GM12892 (cell line): ENCODE measurements at places on chromosomes 16 and 17.
A peak's percentile ranks its signal among the peaks of the same experiment; 100 is the strongest.

- no peak for DNase-seq
Measured at GRCh38 chr16:72197545-72197944, 25.6 kb upstream of the PMFBP1 start.

DNA sequence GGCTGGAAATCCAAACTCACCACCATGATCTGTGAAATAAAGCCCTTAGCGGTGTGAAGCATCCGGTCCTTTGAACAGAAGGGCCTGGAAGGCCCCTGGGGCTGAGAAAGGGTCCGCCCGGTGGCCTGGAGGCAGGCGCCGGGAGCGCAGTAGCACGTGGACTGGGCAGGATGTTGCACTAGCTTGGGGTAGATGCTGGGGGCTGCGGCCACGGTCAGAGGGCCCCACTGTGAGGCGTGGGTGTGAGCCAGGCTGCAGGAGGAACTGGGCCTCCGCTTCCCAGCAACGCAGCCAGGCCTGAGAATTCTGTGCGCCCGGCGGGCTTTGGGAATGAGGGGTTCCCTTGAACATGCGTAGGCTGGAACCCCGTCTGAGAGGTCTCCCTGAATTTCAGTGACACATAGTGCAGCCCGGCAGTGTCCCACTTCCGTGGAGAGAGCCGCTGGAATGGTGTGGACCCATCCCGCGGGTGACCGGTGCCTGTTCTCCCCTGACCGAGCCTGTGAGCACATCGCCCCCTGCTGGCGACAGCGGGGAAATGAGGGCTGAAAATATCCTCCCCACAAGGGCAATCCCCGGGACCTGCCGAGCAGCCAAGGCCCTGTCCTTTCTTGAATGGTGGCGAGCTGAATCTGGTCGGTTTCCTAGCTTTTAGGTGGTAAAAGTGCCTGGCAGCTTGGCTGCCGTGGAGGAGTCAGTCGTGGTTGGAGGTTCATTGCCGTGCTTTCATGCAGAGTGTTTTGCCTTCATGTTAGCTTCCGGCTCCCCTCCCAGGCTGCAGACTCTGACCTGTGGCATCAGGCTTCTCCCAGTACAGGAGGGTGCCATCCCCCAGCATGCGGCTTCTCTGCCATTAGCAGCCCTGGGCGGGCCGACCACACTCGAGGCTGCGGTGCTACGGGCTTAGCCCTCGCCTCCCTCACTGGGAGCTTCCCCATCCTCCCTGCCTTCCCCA, 43.8 kb downstream of the DNAJA2 start:
- peak; percentile 91 for DNase-seq

- peak; percentile 52 for DNase-seq
Measured at GRCh38 chr17:41695954-41696757, 7.5 kb downstream of the EIF1 start.

GRCh38 chr17:63124958-63125357, 158.9 kb downstream of the TANC2 start:
- no peak for DNase-seq

- no peak for DNase-seq
Measured at GRCh38 chr17:38417210-38417951, 10.9 kb upstream of the ARHGAP23 start.

DNA sequence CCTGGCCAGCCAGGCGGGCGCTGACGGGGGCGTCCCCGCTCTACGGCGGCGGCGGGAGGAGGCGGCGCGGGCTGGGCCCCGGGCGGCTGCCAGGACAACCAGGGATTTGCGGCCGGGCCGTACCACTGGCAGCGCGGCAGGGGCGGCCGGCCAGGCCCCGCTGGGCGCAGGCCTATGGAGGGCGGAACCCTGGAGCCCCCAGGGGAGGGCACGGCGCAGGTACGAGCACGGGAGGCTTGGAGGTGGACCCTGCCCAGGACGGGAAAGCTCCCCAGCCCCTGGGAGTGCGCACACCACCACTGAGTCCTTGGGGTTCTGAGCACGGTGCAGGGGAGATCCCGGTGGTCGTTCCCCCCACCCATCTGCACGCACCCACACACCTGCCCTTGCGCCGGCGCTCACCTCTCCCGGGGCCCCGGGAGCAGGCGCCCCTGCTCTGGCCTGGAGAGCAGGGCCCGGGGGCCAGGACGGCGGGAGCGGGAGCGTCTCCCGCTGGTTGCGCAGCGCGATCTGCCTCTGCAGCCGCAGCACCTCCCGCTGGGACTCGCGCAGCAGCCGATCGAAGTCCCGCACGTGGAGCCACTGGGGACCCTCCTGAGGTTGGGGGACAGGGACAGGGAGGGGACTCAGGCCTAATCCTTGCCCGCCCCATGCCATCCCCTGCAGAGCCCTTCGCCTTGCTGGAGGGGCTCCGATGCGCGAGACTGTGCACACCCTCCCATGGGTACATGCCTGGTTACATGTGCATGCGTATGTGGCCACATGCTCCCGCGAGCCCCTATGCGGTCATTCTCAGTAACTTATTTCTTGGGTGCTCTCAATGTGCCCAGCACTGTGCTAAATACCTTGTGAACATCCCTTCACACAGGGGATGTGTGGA, 3.9 kb downstream of the TSPOAP1 start:
- DNase-seq = peak; percentile 23

- no peak for DNase-seq
Measured at GRCh38 chr16:13041646-13042290, 140.4 kb downstream of the SHISA9 start.

- no peak for DNase-seq
Measured at GRCh38 chr16:64455275-64455674, 666.6 kb downstream of the CDH11 start.

- DNase-seq = no peak
Measured at GRCh38 chr17:28946239-28946638, 5.1 kb downstream of the PHF12 start.

GRCh38 chr16:69563605-69564580, 1.9 kb upstream of the NFAT5 start:
- peak; percentile 27 for DNase-seq

- DNase-seq = no peak
Measured at GRCh38 chr16:14296663-14297062, 225.5 kb downstream of the MRTFB start.

DNA sequence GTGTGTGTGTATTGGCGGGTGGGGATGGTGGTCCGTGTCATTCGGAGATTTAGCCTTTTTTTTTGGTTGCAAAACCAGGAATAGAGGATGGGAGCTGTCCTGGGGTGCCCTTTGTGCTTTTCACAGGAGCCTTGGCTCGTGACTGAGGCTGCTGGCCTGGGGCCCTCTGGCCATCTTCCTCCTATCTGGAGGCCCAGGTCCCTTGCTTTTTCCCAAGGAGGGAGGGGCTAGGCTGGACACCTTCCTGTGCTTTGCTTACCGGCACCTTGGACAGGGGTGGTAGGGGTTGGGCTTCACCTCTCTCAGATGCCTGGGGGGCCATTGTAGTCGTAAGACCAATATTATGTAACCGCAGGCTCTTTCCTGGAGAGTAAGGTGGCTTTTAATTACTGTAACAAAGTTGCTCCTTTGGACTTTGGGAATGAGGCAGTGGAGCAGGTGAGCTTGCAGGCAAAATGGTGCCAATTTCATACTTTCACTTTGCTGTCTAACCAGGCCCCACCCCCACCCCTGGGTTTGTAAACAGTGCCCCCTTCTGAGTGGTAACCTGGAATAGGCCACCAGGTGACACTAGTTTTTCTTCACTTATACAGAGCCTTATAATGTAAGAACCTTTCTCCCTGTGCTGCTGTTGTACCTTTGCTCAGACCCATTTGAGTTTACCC, 1.2 kb downstream of the DYNLL2 start:
- peak; percentile 29 for DNase-seq

GRCh38 chr16:66758086-66758485, 6.7 kb upstream of the DYNC1LI2 start:
- DNase-seq = no peak

DNA sequence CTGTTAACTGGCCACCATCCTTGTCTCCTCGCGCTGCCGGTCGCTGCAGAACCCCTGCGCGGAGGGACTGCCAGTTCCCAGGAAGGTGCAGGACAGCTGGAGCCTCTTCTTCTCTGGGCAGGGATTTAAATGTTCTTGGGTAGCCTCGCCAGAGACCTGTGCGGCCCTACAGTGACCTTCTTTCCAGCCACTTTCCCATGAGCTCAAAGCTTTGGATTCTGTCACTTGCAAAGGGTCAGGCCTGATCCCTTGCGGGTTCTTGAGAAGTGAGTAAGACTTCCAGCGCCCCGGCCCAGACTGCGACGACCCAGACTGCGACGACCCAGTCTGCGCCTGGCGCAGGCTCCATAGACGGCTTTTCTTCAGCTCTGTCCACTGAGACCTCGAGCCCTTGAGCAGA, 1.4 kb upstream of the SLFN5 start:
- DNase-seq = no peak

DNA sequence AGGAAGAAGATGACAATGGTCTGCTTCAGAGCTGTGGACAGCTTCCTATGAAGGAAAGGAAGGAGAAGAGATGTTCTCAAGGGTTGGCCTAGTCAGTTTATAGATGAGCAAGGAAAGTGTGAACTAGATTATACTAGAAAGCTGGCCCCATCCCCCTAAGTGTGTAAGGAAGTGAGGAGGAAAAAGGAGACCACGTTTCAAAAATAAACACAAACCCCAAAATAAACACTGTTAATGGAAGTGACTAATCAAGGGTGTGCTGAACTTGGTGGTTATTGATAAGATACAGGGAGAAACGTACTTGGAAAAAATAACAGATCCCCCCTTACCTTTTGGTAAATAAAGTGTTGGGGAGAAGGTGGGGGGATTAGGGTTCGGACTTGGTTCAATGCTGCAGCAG, 267.1 kb downstream of the SOX9 start:
- DNase-seq = no peak

GRCh38 chr17:55451203-55451641, 29.6 kb upstream of the MMD start:
- no peak for DNase-seq

DNA sequence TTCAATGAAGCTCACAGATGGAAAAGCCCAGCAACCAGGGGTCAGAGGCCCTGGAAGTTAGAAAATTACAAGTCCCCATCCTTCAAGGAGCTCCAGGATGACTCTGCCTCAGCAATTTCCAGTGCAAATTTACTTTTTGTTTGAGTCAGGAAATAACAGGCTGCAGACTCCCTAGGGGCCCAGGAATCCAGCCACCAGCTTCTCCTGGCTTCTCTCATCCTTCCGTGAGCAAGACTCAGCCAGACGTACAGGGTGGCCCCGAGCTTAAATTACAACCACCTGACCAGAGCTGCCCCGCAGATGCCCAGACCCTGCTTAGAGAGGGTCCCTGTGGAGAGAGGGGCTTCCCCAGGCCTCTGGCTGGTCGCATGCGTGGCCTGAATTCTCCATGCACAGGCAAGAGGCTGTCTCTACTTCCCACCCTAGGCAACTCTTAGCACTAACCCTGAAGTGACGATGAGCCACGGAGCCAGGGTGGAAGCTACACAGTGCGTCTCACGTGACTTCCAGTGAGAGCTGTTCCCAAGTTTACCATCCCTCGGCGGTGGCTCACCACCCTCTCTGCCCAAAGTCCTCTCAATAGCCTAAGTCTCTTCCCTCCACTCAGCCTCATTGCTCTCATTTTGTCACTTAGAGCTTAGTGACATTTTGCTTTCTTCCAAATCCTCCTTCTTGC, 27.1 kb downstream of the GPR142 start:
- no peak for DNase-seq

DNA sequence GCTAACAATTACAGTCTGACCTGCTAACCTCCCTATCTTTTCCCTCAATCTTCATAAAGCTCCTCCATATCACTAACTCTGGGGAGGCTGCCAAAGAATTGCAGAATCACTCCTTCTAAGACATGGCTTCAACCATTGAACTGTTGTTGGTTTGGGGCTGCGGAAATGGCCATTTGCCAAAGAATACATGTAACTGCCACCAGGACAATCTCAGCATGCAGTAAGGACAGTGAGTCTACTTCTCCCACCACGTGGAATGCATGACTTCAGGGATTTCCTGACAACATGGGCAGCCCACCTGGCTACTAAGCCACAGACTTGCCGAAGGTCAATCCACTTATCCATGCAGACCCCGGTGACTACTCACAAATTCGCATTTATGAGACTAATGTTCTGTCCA, 104.3 kb upstream of the NUDT7 start:
- DNase-seq = no peak

DNA sequence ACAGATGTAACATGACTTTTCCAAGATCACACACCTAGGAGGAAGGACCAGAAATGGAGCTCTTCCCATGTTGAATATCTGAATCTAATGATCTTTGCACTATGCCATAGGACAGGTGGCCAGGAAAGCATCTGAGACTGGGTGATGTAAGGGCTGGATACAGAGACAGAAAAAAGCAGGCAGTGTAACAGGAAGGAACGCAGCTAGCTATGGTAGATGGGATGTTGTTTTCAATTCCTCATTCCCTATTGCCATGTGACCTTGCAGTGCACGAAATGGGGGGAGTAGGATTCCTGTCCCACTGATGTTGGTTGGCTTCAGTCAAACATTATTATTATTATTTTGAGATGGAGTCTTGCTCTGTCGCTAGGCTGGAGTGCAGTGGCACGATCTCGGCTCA, 3.7 kb upstream of the NPIPB15 start:
- DNase-seq = no peak

DNA sequence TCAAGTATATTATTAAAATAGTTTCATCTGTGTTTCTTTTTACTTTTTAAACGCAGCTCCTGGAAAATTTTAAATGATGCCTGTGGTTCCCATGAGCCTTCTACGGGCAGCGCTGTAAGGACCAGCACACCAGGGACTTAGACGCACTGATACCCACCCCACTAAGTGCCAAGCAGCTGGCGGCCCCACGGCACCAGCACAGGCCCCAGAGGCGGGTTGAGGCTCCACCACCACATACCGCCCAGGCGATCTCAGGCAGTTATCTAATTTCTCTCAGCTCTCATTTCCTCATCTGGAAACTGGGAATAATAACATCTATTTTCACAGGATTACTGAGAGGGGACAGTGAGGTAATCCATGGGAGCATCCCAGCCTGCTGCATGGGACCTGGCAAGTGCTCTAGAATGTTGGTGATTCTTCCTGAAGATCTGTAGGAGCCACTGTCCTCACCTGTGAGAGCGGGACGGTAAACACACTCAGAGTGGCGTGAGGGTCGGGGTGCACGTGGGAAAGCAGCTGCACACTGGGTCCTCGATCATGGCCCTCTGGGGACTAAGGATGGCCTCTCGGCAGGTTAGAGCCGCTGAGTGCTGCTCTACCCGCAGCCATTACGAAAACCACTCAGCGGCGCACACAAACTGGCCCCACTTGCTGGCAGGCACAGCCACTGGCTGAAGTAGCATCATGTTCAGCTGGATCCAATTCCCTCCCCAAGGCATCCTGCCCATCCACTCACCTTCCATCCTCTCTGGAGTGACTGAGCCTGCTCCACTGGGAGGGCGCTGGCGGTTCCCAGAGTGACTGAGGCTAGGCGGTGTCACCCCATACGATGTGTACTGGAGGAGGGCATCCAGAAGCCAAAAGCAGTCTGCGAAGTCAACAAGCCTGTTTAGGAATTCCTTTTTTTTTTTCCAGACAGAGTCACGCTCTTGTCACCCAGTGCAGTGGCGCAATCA, 17.6 kb upstream of the SLC38A8 start:
- no peak for DNase-seq

DNA sequence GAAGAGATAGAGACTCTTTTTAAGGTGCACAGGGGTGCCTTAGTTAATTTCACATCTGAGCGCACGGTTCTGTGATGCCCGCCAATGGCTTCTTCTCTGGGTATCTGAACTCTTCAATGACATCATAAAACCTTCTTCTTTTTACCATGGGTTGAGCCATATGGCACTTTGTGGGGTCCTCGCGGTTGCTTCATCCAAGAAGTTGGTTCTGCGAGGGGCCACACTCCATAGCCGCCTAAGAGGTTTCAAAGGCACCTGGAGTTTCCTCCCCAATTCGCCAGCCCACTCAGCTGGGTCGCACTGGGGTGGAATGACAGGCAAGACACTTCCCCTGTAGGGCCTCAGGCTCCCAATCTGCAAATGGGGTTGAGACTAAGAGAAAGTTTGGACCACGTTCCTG, 10.4 kb upstream of the MT4 start:
- DNase-seq = no peak

- DNase-seq = peak; percentile 66
Measured at GRCh38 chr17:1108765-1109605, 70.8 kb downstream of the ABR start.
